AG08395 (cell line): ENCODE measurements at places on chromosomes 12 and 14.

GRCh38 chr14:100640471-100641273, 53.5 kb upstream of the BEGAIN start:
- DNase-seq, result no peak

DNA sequence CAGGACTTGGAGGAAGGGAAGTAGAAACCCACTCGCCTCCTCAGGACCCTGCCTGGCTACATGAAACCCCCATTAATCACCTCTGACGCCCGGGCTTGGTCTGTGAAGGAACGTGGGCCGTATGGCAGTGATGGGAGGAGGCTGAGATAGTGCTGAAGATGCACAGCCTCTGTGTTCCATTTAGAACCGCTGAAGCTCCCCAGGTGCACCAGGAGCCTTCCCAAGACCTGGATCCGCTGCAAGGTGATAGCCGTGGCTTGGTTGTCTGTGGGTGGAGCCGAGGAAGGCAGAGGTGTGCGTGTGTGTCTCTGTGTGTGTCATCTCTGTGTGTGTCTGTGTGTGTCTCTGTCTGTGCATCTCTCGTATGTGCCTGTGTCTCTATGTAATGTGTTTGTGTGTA, 293.1 kb downstream of the CACNA1C start:
- no peak for DNase-seq

DNA sequence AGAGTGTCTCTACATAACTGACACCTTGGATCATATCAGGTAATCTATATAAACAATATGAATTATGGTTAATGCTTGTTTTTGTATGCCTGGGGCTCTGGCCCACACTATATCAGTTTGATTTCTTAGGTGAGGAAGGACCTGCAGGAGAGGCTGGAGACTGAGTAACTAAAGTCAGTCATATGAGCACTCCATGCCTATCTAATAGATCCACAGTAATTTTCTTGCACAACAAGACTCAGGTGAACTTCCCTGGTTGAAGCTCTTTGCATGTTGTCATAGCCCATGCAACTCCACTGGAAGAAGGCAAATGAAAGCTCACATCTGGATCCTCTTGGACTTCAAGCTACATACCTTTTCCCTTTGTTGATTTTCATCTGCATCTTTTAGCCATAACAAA, 62.3 kb downstream of the CDK17 start:
- DNase-seq, result no peak

DNA sequence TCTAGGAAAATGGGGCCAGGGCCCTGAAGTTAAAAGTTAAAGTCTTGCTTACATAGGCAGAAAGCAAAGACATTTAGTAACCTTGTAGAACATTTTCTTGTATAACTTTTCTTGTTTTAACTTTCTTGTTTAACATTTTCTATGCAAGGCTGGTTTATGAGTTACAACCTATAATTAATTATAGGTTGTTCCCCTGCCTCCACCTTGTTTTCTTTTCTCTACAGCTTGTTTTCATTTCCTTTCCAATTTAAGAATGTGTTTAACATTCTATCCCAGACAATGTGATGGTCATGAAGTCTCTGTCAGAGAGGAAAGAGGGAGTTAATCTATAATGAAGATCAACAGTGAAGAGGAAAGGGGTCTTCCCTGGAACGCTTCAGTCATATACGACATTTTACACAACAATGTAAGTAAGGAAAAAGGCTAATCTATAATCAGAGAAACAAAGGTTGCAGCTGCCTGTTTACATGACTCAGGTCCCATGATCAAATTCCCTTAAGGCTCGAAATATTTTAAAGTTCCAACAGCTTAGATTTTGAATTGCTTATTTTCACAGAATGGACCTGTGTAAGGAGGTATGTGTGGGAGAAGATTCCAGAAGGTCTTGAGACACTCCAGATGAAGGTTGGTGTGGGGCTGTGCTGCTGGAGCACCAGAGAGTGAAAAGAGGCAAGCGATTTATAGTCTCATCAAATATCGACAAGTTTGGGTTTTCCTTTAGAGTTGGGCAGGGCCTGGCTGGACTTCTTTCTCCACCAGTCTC, 34.2 kb upstream of the TCL1B start:
- DNase-seq, result no peak

- peak; percentile 27 for DNase-seq
Measured at GRCh38 chr12:116591855-116592637, 32.9 kb downstream of the MAP1LC3B2 start.

DNA sequence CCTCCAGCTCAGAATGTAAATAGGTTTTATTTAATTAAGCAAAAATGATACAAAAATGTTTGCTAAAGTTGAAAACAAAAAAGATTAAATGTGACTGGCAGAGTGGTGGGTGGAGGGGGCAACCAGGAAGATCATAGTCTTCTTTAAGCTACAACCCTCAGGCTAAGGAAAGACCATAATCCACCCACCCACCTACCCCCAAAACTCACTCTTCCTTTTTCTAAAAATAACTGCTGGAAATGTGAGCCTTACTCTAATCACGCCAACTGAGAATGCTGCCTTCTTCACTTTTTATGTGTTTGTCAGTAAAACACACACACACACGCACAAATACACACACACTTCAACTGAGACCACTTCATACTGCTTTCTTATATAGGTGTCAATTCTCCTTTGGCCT, 230.0 kb upstream of the EGLN3 start:
- DNase-seq, result no peak

- DNase-seq, result no peak
Measured at GRCh38 chr14:77918448-77918847, 118.5 kb downstream of the ADCK1 start.

- no peak for DNase-seq
Measured at GRCh38 chr12:76186131-76186906, 101.8 kb upstream of the NAP1L1 start.

- no peak for DNase-seq
Measured at GRCh38 chr12:6866163-6866919, 990 bp upstream of the TPI1 start.

- peak; percentile 10 for DNase-seq
Measured at GRCh38 chr14:99047441-99048031, 224.5 kb downstream of the BCL11B start.

DNA sequence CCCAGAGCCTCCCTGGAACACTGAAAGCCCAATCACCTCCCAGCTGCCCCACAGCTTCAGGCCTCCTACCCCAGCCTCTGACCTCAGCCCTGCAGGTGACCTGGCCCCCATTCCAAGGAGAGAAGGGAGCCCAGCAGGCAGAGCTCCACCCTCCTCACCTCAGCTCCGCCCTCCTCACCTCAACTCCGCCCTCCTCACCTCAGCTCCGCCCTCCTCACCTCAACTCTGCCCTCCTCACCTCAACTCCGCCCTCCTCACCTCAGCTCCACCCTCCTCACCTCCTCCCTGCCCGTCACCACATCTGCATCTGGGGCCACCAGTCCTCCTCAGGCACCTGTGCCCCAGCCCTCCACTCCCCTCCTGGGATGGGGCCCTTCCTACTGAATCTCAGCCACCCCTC, 112.2 kb upstream of the SFSWAP start:
- DNase-seq, result no peak

DNA sequence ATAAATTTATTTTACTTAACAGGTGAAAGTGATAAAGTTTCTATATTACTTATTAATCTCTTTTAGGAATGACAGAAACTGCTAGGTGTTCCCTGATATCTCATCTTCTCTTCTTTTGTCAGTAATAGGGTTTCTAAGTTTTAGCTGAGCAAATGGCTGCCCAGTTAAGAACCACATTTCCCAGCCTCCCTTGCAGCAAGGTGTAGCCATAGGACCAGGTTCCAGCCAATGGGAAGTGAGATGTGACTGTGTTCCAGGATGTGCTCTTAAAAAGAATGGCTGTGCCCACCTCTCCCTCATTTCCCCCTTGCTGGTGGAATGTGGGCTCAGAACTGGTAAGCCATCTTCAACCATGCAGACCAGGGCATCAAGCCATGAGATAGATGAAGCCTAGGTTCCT, 165.6 kb downstream of the HELB start:
- DNase-seq, result no peak

DNA sequence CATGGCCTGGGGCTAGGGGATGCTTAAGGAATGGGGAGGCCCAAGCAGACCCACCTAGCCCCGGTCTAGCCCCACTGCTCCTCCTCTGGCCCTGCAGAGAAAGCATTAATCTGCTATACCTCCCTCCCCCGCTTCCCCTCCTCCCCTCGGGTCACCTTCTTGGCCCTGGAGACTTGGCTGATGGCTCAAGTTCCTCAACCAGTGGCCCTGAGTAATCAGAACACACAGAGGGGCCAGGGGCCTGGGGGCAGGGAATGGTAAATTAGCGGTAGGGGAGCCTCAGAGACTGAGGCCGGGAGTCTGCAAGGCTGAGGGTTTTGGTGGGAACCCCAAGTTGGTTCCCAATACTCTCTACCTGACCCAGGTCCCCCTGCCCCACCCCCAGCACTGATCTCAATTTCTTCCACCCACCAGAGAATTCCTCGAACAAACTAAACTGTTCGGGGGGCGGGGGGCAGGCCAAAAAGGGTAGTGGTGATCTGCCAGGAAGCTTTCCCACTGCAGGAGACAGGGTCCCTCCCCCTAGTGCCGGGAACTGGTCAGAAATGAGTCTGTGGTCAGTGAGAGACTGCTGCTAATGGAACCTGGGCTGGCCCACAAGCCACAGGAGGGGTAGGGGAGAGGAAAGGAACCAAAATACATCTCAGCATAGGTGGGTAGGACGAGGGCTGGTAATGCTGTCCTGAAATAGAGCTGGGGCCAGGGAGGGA, 12.8 kb upstream of the SMARCD1 start:
- DNase-seq, result no peak

DNA sequence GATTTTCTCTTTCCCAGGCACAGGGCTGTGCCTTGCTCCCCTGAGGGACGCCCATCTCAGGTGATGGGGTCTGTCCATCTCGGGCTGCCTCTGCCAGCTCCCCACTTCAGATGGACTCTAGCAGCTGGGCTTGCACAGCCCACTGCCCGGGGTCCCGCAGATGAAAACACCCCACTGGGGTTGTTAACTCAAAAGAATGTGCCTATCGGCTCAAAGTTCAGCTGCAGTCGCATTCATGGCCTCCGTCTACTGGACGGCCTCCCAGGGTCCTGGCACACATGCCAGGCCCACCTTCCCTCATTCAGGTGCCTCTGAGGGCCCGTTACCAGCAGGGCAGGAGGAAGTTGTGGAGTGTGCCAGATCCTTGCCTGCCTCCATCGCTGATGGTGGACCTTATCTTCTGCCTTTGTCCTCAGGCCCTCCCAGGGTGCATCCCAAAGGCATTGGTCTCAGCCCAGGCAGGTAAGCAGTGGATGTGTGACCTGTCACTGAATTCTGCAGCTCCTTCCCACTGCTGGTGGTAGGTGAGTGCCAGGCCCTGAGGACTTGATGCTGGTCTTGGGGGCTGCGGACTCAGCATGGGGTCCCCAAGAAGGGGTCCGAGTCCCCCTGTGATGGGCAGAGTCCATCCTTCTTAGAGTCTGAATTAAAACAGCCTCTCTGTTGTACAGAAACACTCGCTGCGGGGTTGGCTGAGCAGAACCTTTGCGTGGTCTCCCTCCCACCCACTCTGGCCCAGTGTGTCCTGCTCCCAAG, 324.6 kb upstream of the DIO3 start:
- no peak for DNase-seq

DNA sequence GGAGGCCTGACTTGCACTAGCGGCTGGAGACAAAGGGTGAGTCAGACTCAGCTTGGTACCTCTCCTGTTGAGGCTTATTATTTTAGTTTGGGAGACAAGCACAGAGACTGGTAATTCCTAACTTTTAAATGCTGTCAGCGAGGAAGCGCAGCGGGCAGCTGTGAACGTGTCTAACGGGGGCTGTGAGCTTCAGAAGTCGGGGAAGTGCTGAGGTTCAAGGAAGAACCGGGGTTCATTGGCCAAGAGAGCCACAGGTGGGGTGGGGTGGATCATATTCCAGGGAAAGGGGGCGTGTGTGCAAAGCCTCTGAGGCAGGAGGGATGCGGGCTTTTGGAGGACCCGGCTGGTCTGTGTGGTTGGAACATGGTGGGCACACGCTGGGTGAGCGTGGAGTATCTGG, 36.1 kb upstream of the ADGRD1 start:
- no peak for DNase-seq

GRCh38 chr12:87332987-87333726, 696.0 kb downstream of the C12orf50 start:
- DNase-seq, result no peak

DNA sequence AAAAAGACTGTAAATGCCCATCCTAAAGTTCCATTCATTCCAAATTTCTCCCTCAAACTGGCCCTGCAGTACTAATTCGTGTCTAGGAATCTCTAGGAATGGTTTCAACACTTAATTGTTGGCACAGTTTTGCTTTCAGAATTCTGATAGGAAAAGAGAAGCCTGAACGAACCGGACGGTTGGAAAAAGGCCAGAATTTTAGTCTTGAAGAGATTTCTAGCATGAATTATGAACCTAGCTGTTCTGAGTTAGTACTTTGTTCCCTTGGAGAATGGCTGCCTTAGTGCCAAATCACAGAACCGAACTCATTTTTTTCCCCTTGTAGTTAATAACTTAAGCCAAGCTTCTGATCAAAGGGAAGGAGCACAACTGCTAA, 262.6 kb downstream of the ADAMTS20 start:
- DNase-seq, result no peak

DNA sequence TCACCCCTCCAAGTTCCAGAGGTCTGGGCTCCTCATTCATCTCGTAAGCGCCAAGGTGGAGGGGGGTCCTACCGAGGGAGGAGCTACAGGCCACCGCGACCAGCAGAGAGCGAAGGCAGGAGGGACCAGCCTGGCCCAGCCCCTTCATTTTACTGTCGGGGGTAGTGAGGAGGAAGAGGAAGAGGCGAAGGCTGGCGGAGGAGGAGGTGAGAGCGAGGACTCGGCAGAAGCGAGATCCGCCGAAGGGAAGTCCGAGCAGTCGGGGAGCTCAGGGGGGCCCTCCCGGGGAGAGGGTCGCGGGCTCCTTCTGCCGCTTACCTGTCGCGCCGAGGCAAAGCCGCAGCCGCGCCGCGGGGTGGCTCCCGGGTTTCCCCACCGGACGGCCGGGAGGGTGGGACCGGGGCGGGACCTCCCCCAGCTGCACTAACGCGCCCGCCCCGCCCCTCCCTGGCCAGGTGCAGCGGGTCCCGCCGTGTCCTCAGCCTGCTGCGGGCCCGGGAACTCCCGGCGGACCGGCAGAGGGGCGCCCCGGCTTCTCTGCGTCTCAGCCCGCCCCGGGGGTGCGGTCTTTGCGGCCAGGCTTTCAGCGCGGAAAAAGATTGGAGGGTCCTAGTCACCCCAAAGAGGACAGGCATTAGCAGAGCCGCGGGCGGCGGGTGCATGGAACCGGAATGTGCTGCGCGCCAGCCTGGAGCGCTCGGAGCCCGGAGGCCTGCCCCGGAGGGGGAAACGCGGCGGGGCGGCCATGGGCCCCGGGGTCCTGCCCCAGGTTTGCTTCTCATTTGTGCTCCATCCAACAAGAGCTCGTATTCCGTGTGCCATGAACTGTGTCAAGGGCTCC, at the start of gene GALNT6:
Gene GALNT6, minus strand, starts transcription at position 124 of the 841 bp plus-strand sequence. CDS start 11,625 bp downstream, outside the sequence.
- DNase-seq, result no peak

DNA sequence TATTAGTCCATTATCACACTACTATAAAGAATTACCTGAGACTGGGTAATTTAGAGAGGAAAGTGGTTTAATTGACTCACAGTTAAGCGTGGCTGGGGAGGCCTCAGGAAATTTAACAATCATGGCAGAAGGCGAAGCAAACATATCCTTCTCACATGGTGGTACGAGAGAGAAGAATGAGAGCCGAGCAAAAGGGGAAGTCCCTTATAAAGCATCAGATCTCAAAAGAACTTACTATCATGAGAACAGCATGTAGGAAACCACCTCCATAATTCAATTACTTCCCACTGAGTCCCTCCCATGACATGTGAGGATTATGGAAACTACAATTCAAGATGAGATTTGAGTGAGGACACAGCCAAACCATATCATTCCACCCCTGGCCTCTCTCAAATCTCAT, 422.6 kb downstream of the MDGA2 start:
- DNase-seq, result no peak
